ENCODE measurements at places on chromosomes 12 and 14.

DNA sequence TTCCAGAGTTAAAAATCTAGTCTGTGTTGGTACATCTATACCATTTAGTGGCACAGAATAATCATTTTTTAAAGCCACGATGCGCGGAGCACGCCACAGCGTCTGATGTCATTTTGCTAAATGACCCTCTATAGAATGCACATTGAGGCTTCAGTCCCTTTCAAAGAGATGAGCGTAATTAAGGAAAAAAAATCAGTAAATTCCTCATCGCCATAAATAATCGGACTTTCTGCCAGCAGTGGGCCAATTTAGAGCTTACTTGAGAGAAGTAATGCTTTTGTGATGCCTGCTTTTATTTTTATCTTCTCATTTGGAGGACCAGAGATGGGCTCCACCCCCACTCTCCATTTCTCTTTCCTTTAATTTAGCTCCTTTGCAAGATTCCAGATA, 4.0 kb downstream of the ASCL1 start:
- no peak for DNase-seq

- no peak for DNase-seq
These were observed 1.5 kb downstream of the RDH5 start for GRCh38 chr12:55721601-55722213.

DNA sequence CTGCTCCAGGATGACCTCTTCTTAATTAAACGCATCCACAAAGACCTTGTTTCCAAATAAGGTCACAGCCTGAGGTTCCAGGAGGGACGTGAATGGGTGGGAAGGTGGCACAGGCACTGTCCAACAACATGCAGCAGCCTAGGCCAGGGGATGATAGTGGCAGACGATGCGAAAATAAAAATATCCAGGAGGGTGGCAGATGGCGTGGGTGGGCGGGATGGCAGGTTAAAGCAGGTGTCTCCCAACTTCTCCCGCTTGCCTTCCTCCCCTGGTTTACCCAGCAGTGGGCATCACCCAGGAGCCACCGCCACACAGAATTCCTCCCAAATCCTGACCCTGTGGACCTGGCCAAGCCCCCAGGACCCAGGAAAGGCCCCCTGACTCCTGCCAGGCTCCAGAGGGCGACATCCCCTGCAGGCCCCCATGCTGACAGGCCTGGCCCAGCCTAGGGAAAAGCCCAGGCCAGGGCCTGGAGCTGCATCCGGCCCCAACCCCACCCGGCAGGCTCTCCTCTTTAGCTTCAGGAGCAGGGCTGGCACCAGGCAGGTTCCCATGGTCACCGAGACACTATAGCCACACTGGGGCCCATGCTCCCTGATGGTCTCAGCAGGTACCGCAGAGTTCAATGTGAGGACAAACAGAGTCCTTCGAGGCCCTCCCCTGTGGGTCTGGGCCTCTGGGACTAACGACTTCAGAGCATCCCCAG, 9.7 kb downstream of the NCOR2 start:
- DNase-seq: no peak

- peak; percentile 48 for DNase-seq
These were observed at the start of gene PPM1H for GRCh38 chr12:62934799-62935674. Gene PPM1H, minus strand, starts transcription at chr12:62935150. Its CDS starts 414 bp downstream, at chr12:62934736.

GRCh38 chr12:92690601-92691000, 12.2 kb upstream of the PLEKHG7 start:
- no peak for DNase-seq
